BJ (cell line): ENCODE measurements at places on chromosomes 11 and 22.

GRCh38 chr11:1054143-1055108, 17.9 kb upstream of the MUC6 start:
- no peak for DNase-seq

- no peak for DNase-seq
Measured at GRCh38 chr11:134519788-134520187, 107.7 kb upstream of the B3GAT1 start.

GRCh38 chr11:97557399-97557798, 1167.6 kb downstream of the JRKL start:
- DNase-seq, result no peak

- DNase-seq, result no peak
Measured at GRCh38 chr11:130165601-130166456, 6.2 kb downstream of the ST14 start.

DNA sequence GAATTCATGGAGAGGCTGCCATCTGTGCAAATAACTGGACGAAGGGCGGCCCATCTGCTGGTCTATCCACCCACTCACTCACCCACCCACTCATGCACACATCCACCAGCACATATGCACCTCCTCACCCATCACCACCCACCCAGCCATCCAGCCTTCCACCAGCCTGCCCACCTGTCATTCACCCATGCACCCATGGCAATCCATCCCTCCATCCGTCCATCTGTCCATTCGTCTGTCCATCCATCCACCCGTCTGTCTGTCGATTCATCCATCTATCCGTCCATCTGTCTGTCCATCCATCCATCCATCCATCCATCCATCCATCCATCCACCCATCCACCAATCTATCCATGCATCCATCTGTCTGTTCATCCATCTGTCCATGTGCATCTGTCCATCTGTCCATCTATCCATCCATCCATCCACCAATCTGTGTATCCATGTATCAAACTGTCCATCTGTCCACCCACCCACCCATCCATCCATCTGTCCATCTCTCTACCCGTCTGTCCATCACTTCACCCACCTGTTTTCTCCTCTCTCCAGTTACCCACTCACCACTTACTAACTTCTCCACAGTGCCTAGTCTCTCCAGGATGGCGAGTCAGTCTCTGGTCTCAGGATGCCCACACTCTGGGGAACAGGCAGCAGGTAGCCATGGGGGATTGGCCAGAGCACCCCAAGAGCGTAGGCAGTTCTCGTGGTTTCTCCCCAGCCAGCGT, 8.9 kb downstream of the TRPM5 start:
- no peak for DNase-seq

- DNase-seq, result no peak
Measured at GRCh38 chr22:40674274-40674673, 5.0 kb upstream of the MCHR1 start.

GRCh38 chr11:27452147-27452546, 20.4 kb downstream of the LGR4 start:
- DNase-seq, result no peak
